NCI-H2107 (cell line): ENCODE measurements at places on chromosomes 13 and 19.

DNA sequence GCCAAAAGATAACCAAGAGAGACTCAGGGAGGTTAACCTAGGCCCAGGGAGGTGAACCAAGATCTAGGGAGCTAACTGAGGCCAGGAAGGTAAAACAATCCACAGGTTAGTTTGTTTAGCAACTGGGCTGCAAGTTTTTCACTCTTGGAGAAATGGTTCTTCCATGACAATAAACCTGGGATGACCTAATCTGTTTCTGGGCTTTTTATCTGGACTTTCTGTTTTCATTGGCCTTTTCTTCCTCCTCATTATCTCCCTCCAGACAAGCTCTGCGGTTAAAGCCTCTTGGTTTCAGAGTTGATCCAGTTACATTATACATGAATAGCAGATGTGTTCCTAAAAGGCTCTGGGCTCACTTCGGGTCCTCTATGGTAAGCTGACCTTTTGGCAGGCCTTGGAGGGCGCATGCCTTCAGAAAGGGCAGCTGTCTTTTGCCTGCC lies 44.2 kb downstream of the PCDH8 start:
- DNase-seq, result no peak

DNA sequence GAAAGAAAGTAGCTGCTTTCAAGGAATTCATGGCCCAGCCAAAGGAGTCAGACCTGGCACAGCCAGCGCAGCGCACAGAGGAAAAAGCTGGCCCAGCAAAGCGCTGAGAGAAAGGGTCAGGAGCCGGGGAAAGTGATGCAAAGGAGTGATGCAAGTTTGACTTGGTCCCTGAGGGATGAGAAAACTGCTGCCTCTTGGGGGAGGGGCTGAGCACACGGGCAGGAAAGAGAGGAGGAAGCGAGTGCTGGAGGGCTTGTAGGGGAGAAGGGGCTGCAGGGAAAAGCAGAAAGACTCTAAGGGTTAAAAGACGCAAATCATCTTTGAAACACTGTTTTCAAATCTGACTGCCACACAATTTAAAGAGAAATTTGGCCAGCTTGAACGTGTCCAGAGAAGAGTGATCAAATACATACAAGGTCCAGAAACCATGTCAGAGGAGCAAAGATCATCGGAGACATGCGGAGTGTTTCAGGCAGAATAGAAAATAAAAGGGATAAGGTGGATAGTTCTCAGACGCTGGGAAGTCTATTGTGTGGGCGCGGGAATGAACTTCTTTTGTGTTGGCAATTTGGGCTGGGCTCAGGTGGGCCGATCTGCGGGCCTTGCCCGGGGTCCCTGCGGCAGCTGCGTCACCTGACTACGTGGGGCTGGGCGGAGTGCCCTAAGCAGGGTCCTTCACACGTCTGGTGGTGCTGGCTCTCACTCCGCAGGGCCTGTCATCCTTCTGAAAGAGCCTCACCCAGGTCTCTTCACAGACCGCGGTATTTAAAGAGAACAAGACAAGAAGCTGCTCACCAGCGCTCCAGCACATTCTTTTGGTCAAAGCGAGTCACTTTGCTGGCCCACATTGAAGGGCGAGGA lies 18.1 kb downstream of the N4BP2L1 start:
- DNase-seq, result no peak

GRCh38 chr19:37127999-37128820 lies 44.3 kb downstream of the ZNF585A start:
- DNase-seq, result no peak

GRCh38 chr19:42276284-42276683 lies 7.2 kb downstream of the CIC start:
- DNase-seq, result no peak

- DNase-seq, result no peak
Measured at GRCh38 chr13:114011226-114011625, 37.4 kb upstream of the C13orf46 start.

DNA sequence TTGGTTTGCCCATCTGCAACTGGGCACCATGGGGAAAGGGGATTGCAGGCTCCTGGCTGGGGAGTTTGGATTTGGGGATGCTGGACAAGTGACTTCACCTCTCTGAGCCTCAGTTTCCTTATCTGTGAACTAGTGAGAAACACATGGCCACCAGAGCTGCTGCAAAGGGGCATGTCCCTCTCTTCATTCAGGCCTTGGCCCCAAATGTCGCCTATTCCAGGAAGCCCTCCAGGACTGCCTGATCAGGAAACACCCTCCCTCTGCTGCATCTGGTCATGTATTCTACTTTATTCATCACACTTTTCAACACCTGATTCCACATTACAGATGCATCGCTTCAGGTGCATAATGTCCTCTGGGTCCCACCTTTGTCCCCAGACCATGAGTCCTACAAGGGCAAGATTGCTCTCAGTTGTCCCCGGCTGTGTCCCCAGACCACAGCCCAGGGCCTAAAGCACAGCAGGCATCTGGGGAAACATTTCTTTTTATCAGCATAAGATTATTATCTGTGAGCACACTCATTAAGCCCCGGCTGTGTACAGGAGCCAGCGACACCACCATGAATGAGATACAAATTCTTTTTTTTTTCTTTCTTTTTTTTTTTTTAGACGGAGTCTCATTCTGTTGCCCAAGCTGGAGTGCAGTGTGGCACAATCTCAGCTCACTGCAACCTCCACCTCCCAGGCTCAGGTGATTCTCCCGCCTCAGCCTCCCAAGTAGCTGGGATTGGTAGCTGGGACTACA lies 37.5 kb downstream of the ARRDC2 start:
- DNase-seq, result no peak

DNA sequence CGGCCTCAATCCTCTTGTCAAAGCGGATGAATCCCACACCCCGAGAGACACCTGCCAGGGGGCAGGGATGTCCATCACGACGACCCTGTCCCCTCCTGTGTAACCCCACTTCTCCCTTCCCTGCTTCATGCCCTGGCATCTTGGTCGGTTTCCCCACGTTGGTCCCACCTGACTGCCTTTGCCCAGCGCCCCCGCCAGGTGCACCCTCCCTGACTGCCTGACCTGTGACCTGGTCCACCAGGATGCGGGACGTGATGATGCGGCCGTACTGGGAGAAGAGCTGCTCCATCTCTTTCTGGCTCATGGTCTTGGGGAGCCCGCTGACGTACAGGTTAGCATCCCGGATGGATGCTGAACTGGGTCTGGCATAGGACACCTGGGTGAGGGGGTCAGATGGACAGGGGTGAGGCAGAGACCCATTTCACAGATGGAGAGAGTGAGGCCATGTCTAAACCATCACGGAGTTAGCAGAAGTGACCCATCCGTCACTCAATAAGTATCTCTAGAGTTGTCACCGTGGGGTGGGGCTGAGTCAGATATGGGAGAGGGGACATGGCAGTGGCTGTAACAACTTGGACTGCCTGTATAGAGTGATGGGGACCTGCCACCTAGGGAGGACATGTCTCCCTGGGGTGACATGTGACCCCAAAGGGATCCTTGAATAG lies 22.5 kb downstream of the ELAVL3 start:
- DNase-seq, result no peak
